ENCODE measurements at places on chromosomes 1 and 21.

- no peak for DNase-seq
These were observed 33.7 kb downstream of the CCDC185 start for GRCh38 chr1:223426936-223427335.

DNA sequence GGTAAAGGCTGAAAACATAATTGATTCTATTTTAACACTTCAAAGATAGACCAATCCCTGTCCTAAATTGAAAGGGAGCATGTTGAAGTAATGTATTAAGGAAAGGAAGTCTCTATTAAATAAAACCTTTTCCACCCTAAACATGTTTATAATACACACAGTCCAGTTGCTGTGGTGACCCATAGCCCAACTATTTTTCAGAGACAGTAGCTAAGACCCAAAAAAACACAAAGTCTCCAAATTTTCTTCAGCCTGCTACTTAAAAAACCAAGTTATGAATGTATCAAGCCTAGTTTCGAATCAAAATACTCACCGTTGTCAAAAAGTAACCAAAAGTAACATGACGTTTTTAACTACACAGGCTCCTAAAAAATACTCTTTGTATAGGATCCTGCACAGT is 1.6 kb downstream of the ELK4 start:
- DNase-seq: no peak

- DNase-seq: no peak
These were observed 10.1 kb downstream of the IFNAR1 start for GRCh38 chr21:33334824-33335223.

- DNase-seq: no peak
These were observed 4.2 kb upstream of the ECE1 start for GRCh38 chr1:21294266-21294989.

DNA sequence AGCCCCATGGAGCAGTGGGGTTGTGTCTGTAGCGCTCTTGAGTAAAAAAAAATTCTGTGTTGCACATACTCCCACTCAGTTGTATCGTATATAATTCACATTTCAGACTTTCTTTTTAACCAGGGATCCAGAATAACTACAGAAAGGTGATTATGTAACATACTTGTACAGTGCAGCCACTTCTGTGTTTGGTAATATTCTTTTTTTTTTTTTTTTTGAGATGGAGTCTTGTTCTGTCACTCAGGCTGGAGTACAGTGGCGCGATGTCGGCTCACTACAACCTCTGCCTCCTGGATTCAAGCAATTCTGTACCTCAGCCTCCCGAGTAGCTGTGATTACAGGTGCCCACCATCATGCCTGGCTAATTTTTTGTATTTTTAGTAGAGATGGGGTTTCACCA is 82.4 kb upstream of the MACF1 start:
- no peak for DNase-seq

DNA sequence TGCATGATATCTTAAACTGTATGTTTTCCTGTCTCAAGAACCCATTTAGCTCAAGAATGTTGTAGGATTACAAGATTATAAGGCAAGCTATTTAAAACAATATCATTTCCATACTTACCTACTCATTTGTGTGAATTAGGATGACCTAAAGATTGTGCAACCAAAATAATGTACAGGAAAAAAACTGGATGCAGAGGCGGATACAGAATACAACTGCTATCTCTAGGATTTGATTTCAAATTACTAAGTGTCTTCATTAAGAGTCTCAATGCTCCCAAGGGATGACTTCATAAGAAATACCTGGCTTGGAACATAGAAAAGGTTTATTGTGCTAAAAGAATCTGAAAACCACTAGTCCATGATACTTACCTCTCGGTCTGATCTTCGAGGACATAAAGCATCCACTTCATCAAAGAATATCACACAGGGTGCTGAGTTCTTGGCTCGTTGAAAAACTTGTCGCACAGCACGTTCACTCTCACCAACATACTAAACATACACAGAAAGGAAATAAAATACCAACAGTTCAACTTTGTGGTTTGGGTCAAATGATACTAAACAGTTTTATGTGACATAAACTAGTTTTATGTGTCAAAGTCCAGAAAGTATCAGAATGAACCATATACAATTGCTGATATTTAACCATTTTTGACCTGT is 54.9 kb downstream of the NVL start:
- no peak for DNase-seq

DNA sequence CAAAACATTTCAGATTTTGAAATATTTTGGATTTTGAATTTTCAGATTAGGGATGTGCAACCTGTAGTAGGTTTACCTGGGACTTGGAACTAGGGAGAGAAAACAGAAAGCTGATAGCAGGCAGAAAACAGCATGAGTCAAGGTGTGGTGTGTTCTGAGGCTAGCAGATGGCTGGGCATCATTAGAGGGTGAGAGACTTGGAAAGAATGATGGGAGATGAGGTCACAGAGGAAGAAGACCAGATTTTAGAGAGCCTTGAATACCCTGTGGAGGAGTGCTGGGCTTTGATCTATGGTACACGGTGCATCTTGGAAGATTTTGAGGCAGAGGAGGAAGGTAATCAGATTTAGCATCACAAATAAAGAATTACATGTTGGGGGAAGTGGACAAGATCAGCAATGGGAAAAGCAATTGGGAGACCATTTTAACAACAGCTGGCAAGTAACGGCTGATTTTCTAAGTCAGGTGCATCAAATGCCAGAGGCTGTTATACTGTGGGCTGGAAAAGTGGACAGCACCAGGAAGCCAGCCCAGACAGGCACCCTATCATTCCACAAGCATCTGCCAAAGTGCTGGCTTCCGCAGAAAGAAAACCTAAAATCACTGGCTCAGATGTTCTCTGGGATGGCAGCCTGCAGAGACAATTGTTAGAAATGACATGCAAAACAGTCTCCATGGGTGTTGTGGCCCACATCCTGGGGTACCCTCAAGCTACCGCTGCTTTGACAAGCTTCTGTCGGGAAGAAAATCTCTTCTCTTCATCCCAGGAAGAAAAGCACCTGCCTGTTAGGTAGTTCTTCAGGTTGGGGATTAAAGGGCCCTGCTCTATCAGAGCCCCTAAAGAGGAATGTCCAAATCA is 30.9 kb upstream of the CAMK1G start:
- no peak for DNase-seq

- DNase-seq: no peak
These were observed 272.7 kb downstream of the TRABD2B start for GRCh38 chr1:47724432-47724999.

GRCh38 chr1:16971341-16972188 is 8.9 kb downstream of the MFAP2 start:
- peak; percentile 9 for DNase-seq

DNA sequence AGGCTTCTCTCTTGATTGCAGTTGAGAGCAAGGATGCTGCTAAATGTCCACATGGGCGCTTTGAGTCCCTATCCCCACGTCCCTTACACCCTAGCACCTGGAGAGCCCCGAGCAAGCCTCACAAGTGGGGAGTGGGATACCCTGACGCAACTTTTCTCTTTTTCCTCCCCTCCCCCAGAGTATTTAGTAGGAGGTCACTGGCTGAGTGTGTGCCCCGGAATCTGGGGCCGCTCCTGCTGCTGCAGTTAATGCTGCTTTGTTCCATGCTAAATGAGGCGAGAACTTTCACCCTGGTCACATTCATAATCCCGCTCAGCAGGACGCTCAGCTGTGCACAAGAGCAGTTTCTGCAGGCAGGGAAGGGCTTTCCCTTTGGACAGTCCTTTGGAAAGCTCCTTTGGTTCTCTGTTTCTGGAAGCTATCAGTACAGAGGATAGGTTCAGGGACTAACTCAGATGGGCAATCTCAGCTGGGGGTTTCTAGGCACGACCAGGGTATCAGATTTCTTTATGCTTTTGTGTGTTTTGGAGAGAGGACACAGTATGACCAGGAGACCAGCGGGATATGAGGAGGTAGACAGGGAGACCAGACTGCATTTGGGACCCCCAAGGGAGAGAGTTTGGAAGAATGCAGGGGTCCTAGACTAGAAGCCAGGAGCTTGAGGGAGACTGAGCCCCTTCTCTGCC is 75.9 kb downstream of the NOS1AP start:
- peak; percentile 85 for DNase-seq

GRCh38 chr21:36541721-36542139 is 61.8 kb upstream of the CLDN14 start:
- DNase-seq: no peak

- no peak for DNase-seq
These were observed 914.6 kb downstream of the LTN1 start for GRCh38 chr21:28078126-28078525.

DNA sequence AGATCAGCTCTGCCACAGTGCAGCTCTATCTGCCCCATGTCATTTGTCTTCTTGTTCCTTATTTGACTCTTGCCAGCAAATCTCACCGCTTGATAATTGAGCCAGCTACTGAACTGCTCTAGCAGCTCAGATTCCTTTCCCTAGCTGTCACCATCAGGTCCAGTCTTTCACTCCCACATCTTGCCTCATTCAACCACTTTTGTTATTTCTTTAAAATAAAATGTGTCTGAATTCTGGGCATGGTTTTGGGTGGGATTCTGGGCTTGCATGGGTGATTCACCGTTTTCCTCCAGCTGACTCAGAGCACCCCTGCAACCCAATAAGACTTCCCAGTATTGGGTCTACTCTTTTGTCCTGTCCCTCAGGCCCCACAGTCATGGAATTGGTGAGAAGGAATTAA is 215.7 kb downstream of the DSCAM start:
- DNase-seq: no peak

Measured in NCI-H187 (cell line).